ENCODE measurements at places on chromosomes 13 and 19.
A peak's percentile ranks its signal among the peaks of the same experiment; 100 is the strongest.

DNA sequence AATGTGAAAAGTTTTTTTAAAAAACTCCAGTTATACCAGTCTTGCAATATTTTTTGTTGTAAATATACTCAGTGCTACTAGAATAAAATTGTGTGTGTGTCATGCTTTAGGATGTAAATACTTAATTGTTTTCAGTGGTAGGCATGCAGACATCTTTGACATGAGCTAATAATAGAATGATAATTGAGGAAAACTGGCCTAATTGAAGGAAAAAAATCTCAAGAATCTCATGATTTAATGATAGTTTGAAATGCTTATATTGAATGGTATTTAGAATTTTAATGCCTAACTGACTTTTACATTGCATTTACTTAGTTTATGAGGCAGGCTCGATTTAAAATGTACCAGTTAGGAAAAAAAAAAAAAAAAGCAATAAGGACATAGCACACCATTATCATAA lies 3.2 kb upstream of the MAB21L1 start:
- DNase-seq, result no peak

DNA sequence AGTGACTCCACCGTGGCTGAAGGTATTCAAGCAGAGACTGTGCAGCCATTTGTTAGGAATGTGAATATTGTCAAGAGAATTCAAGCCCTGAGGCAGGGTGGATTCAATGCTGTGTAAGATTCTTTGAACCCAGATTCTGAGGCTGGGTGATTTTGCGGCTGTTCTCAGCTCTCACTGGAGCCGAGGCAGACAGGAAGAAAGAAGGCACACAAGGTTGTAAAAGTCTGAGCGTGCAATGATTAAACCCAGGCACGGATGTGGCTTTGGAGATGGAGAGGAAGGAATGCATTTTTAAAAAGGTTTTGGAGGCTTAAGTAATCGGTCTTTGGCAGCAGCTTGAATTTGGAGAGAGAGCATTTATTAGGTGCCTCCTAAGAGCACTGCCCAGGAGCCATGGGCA lies 187.9 kb downstream of the KATNAL1 start:
- peak; percentile 32 for DNase-seq

DNA sequence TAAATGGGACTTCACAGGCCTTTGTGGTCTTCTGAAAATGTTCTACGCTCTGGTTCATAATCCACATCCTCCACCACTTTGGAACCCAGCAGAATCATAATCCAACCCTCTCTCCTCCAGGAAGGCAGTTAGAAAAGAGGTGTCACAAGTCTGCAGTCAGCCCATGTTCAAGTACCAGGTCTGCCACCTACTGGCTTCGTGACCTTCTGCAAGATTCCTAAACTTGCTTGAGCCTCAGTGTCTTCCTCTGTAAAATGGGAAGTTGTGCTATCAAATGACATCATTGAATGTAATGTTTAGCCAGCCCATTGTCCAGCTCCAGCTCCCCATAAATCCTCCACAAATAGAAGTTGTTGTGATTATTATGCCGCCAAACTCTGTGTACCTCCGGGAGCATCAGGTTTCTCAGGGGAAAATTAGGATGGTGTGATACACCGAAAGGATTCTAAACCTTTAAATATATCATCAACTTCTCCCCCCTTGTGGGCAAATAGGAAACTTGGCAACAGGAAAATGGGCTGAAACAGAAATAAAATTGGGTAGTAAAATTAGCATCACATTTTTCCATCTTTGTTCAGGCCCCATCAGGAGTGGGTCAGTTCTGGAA lies 109.7 kb downstream of the NUFIP1 start:
- DNase-seq, result peak; percentile 19

- no peak for DNase-seq
These were observed 1142.4 kb downstream of the SLITRK1 start for GRCh38 chr13:82739881-82740280.

DNA sequence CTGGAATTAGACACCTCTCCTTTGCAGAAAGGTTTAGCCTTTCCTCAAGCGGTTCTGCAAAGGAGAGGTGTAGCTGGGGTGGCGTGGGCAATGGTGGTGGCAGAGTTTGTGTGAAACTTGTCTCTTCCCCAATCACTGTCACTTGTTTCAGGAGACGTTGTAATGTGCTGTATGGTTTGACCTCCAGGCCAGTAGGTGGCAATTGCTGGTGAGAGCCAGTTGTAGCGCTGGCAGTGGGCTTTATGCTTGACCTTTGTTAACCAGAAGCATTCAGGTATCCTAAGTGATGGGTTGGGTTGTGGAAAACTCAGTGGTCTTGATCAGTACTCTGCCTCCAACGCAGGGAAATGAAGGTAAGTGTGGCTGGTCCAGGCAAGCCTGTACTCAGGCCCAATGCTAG lies 12.7 kb upstream of the LILRA5 start:
- no peak for DNase-seq

GRCh38 chr13:40460116-40460515 lies 206.3 kb downstream of the FOXO1 start:
- DNase-seq, result no peak

DNA sequence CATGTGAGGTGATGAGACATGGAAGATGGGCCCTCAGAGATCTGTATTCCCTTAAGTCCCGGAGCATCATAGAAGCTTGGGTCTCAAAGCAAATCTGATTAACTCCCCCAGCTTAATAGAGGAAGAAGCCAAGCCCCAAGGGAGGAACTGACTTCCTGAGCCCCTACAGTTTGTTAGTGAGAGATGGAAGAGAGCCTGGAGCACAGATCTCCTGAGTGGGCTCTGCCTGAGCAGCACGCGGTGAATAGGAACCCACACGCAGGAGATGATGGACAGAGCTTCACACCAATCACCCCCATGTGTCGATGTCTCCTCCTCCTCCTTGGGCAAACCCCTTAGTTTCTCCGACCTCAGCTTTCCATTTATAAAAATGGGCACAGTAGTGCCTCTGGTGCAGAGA lies 50.1 kb upstream of the ATP12A start:
- DNase-seq, result no peak

GRCh38 chr13:24159357-24159756 lies 1.2 kb upstream of the SPATA13 start:
- no peak for DNase-seq

GRCh38 chr19:14375582-14376291 lies 5.5 kb upstream of the ADGRE5 start:
- DNase-seq, result no peak

GRCh38 chr19:805166-805551 lies 7.9 kb downstream of the PTBP1 start:
- no peak for DNase-seq

- no peak for DNase-seq
These were observed 5.6 kb upstream of the KATNAL1 start for GRCh38 chr13:30312904-30313303.

DNA sequence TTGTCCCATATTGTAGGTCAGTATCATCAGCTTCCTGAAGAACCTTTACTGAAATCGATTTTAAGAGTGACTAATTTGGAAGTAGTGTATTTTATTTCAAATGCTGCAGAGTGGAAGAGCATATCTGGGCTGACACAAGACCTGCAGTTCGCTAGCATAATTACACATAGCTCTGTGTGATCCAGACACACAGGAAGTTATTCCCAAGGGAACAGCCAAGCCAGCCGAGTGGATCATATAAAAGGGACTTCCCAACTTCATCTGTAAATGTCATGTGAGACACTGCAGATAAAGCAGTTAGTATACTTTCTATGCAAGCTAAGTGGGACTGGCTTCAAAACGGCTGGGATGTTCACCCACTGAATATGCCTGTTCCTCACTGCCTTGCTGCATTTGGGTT lies 760.4 kb downstream of the SLITRK1 start:
- DNase-seq, result no peak

GRCh38 chr13:47033216-47033615 lies 136.4 kb upstream of the HTR2A start:
- DNase-seq, result peak; percentile 20

- DNase-seq, result peak; percentile 14
These were observed 73.1 kb downstream of the TNFSF13B start for GRCh38 chr13:108342369-108343289.

- DNase-seq, result no peak
These were observed 11.8 kb downstream of the DAZAP1 start for GRCh38 chr19:1418951-1419738.

DNA sequence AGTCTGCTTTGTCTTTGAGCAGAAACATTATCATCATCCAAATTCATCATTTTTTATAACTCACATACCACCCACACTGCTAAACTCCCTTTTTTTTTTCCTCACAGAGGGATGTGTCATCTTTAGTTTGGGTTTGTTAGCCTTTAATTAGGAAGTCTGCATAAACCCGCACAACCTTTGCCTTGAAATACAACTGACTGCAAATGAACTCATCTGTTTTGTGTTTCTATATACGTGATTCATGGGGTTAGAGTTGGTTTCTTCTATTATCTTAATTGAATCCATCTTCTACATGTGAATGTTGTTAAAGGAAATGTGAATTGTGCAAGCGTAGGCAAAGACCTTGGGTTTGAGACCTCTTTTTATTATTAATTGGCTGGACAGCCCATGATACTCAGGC lies 102.7 kb downstream of the SLAIN1 start:
- DNase-seq, result no peak

- DNase-seq, result no peak
These were observed 26.4 kb upstream of the ZNF181 start for GRCh38 chr19:34707661-34708060.

- no peak for DNase-seq
These were observed 44.3 kb downstream of the NDFIP2 start for GRCh38 chr13:79525064-79525857.

GRCh38 chr19:50912727-50913716 lies 1.8 kb upstream of the KLK4 start:
- peak; percentile 57 for DNase-seq

Data from urothelium cell line (cell line).